CD4-positive, alpha-beta T cell treated with Interferon alpha-2 for 1 hour (primary cell): ENCODE measurements at places on chromosomes 12 and 14.
A peak's percentile ranks its signal among the peaks of the same experiment; 100 is the strongest.

- peak; percentile 62 for DNase-seq
Measured at GRCh38 chr12:12024911-12025682, 45.6 kb upstream of the BCL2L14 start.

GRCh38 chr12:119780786-119781434, 96.2 kb downstream of the CIT start:
- DNase-seq = no peak

DNA sequence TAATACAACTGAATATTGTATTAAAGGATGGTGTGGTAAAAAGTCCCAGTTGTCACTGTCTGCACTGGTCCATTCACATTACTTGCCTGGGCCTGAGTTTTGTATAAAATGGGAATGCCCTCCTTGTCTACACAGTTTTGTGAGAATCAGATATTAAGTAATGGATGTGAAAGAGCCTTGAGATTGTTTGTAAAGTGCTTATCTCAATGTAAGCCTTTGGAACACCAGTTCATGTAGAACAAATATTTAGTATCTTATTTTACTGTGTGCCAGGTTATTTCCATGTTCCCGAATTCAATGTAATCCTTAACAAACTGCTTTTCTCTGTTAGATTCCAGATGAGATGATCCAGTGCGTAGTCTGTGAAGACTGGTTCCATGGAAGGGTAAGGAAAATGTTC, 7.5 kb downstream of the UBR7 start:
- DNase-seq = no peak

DNA sequence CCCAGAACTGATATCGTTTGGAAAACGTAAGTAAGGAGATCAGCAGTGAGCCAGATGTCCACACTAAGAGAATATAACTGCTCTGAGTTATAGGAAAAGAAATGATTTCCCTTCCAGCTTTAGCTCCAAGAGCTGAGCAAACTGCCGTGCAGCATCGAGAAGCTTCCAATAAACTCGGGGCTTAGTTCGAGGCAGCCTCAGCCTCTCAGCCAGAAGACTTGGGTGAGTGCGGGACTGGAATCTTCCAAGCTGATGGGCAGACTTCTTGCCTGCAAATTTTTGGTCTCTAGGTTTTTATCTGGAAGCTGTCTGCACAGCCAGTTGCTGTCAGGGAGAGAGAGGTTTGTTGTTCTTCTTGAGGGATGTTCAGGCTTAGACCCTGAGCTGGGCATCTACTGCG, 196.1 kb downstream of the PHETA1 start:
- DNase-seq = no peak

DNA sequence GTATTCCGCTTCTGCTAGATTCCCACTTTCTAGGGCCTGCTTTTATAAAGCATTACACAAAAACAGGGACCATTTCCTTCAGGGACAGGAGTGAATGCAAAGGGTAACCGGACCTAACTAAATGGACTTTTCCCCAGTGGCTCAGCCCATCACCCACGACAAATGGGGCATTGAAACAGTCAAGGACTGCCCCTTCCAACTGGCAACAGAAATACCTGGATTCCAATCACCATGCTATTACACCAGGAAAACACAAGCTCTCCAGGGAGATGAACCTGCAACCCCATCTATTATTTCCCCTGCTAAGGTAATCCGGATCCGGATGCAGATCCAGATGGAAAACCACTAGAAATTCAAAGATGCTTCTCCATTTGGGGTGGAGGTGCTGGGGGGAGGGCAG, 1.0 kb downstream of the MPHOSPH9 start:
- DNase-seq = no peak

- no peak for DNase-seq
Measured at GRCh38 chr12:89966495-89967240, 258.0 kb upstream of the ATP2B1 start.
